ENCODE measurements at places on chromosomes 16 and 17.

DNA sequence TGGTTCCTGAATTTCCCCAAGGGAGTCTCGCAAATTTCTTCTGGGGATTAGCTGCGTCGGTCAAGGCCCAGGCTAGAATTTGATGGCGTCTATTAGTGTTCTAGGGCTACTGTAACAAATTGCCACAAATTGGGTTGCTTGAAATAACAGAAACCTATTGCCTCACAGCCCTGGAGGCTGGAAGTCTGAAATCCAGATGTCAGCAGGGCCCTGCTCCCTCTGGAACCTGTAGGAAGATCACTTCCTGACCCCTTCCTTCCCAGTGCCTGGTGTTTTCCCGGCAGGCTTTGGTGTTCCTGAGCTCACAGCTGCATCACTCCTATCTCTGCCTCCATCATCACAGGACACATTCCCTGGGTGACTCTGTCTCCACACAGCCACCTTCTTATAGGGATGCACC is 24.4 kb downstream of the DHRS7C start:
- no peak for DNase-seq

GRCh38 chr17:2064520-2064971 is 9.6 kb downstream of the HIC1 start:
- DNase-seq = no peak

GRCh38 chr17:6355196-6355595 is 79.7 kb downstream of the AIPL1 start:
- no peak for DNase-seq

- DNase-seq = no peak
Observed at GRCh38 chr16:78593352-78593751, 493.9 kb downstream of the WWOX start.

DNA sequence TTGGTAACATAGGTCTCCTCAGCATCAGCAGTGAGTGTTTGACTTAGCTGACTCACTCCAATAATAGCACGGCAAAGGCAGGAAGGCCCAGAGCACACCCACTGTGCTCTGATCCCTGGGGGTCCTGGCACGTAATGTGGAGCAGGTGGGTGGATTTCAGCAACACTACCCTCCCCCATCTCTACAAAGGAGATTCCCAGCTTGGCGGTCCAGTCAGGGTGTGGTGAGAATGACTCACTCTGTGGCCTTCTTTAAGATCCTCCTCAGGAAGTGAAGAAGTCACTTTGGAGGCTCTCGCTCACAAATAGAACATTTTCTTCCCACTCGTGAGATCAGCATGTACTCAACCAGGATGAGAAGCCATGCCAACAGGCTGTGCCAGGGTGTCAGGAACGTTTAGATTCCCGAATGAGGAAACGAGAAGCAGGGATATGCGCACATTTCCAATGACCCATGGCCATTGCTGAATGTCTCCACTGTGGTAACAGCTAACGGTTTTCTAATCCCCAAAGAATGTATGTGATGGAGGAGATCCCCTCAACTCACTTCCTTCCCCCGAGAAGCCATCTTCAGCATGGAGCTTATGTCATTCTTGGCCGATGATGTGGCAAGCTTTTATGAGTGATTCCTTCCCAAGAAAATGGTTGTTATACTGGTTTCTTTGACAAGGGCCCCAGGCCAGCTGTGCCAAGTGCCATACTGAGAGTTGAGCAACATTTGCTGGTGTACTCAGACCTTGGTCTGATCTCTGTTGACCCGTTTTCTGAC is 365.2 kb downstream of the C16orf95 start:
- no peak for DNase-seq

DNA sequence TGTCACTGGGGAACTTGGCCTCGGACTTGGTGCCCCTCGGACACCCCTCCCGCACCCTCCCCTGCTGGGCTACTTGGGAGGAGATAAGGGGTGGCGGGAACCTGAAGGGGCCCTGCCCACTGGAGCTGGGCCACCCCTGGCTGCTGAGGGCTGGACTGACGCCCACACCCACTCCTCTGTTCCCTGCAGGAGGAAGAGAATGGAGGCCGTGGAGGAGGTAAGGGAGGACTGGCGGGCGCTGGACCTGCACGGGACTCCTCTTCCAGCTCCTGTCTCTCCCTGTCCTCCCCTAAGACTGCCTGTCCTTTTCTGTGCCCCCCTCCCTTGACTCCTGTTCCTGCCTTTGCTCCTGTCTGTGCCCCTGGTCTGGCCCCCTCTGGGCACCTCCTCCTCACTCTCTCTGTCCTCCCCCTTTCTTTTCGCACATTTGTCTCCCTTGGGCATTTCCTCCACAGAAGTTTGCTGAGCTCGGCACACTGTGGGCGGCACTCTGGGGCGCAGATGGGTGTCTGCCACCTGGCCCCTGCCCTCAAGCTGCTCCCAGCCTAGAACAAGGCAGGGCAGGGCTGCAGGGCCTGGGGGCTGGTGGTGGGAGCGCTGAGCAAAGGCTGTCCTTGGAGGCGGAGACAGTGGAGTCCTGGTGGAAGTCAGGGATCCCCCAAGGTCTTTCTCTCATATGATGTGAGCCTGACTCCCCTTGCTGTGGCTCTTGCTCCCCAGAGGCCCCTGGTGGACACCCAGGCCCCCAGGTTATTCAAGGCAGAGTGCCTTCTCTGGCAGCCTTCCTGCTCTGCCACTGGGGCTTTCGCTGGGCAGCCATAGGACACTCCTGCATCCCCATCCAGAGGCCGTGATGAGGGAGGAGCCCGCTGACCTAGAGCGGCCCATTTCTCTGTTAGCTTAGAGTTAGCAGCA is 32.7 kb downstream of the ARHGAP23 start:
- no peak for DNase-seq

DNA sequence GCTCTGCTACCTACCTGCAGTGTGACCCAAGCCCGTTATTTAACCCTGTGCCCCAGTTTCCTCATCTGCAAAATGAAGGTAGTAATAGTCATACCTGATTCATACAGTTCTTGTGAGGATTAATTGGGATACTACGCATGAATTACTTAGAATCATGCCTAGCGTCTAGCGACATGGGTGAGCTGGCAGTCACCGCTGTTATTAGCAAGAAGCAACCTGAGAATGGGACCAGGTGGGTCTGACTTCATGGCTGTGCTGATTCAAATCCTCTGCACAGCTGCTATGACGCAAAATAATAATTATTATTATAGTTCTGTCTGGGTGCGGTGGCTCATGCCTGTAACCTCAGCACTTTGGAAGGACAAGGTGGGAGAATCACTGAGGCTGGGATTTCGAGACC is 7.9 kb downstream of the SOCS1 start:
- peak; percentile 69 for DNase-seq

GRCh38 chr16:29315916-29316517 is 90.5 kb downstream of the NPIPB11 start:
- DNase-seq = no peak

DNA sequence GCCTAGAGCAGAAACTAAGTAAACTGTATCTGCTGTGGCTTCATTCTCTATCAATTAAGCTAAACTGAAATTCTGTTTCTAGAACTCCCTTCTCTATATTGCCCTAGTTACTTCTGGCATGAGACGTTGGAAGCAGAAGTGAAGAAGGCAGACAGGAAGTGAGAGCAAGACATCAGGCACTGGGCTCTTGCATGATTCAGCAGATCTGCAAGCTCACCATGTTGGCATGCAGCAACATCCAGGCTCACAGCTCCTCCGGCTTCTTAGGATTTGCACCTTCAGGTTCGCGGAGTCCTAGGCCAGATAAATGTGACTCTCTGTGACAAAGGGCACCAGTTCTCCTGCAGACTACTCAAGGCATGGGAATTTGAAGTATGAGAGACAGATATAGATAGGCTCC is 148.3 kb downstream of the CDH8 start:
- no peak for DNase-seq

DNA sequence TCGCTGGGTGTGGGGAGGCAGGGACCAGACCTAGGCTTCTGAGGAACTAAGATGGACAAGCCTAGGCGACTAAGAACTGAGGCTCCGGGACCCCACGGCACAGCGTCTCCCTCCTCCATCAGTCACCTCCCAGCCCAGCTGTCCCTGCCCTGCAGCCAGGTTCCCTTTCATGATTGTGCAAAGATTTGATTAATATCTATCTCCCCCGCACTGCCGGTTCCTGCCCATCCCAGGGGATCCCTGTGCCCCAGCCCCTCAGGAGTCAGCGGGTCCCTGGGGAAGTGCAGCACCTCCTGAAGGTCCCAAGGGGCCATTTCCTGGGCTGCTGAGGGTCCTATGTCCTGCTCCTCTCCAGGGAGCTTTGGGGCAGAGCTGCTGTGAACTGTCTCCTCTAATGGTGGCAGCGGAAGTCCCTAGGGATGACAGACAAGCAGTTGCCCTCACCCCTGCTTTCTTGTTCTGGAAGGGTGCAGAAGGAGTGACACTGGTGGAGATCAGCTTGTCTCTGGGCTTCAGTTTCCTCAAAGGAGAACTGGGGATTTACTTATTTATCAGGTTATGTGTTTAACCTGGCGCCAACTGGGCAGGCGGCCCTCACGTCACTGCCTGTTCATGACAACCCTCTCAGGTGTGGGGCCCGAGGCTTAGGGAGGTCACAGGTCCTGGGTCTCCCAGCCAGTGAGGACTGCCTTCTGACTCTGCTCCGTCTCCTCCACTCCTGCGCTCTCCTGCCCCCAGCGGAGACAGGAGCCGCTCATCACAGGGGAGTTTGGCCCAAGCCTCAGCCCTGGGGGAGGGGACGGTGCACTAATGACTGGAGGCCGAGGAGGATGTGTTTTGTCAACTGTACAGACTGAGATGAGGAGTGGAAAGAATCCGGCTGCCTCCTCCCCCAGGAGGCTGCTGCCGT is 1.9 kb upstream of the C16orf74 start:
- no peak for DNase-seq
